ENCODE measurements at places on chromosomes 12 and 14. TPM values are rescaled to one million over a fixed set of nuclear protein-coding genes. Genes with fewer than 3 reads are reported as not detected.

The ORAI1 gene
- 9.8 TPM for polyA plus RNA-seq

The DPF3 gene
- polyA plus RNA-seq: 1.8 TPM

The KLRB1 gene
- 0.53 TPM for polyA plus RNA-seq

- DNase-seq: no peak
These were observed 6.5 kb downstream of the BHLHE41 start for GRCh38 chr12:26118308-26118707.

DNA sequence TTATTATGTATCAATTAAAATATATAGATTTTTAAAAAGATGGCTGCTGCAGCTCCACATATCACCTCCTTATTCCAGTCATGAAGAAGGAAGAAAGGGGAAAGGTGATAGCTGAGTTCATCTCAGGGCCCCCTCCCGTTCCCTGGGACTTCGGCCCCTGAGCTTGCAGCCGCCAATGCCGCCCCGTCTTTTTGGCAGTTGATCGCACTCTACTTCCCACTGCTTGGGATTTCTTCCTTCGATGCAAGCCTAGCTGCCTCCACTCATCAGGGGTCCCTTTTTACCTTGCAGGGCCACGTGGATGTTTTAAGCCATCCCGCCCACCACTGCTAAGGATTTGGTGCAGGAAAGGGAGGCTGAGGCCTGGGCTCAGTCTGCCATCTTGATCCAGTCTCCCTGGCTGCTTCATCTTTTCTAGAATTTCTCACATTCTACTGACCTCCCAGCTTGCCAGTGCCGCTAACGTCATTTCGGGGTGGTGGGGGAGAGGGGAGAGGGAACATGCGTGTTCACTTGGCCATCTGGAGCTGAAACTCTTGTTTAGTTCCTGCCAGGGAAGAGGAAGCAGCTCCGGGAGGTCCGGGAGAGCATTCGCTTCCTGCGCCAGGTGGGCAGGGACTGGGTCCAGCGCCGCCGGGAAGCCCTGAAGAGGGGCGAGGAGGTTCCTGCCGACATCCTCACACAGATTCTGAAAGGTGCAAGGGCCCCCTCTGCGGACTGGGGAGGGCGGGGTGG is 31.3 kb downstream of the CYP46A1 start:
- DNase-seq: no peak

DNA sequence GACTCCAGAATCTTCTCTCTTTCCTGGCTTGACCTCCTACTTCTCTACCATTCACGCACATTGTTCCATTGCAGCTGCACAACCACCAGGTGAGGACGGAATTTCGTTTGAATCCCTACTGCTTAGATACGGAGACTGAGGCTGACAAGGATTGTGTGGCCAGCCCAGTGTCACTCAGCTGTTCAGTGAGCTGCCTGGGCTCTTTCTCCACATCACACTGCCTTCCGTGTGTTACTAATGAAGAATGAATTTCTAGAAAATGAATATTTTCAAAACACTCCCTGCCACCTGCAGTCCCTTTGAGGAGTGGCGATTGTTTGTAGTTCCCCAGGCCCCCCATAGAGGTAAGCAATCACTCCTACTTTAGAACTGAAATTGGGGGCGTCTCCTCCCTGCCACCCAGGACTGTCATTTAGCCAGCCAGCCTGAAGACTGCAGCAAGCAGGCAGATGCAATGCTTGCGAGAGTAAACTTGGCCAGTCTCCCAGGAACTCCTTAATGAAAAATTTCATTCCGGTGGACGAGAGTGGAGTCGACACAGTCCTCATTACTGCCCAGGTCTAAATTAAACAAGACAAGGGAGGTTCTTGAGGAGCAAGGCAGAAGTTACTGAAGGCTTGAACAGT is 239.7 kb downstream of the SLC41A2 start:
- DNase-seq: no peak

DNA sequence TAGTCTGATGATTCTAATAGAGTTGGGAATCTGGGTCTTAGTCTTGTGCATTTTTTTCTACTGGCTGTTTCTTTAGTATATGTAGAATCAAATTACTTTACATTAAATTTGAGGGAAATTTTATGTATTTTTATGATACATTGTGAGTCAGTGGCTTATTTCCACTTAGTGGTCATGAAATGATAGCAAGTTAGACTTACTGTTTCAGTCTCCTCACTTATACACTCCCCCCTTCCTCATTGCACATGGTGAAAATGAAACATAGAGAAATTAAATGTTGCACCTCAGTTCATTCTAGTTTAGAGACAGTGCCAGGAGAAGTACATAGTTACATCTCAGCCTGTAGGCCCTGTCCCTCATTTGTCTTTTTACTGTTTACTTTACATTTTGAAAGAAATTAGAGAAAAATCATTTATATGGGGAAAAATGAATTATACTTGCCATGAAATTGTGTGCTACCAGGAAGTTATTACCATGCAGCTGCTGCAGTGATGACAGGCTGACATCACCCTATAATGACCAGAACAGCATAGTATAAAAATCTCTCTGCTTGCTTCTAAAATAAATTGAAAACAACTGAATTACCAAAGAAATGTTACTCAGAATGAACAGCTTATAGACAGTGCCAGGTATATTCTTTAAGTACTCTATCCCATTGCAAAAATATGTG is 113.2 kb downstream of the TRMT5 start:
- no peak for DNase-seq

- DNase-seq: no peak
These were observed 47.6 kb downstream of the PTPN21 start for GRCh38 chr14:88507208-88507607.

GRCh38 chr14:53448682-53449081 is 295.6 kb upstream of the DDHD1 start:
- no peak for DNase-seq

DNA sequence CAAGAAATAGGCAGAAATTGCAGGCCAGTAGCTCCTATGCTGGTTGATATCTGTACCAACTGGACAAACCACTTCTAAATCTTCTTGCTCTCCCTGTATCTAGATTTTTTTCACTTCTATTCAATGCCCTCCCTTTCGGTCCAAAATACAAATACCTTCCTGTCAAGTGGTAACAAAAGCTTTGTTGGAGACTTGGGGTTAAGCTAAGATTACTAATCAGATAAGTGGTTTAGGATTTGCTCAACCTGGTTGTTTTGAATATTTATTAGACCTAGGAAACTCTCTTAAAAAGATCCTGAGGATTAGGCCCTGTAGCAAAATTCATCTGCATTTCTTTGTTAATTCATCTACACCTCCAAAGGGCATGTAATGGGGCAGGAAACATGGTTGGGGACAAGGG is 410.1 kb downstream of the NAV3 start:
- DNase-seq: no peak

GRCh38 chr12:66024949-66025348 is 105.6 kb downstream of the LLPH start:
- no peak for DNase-seq

DNA sequence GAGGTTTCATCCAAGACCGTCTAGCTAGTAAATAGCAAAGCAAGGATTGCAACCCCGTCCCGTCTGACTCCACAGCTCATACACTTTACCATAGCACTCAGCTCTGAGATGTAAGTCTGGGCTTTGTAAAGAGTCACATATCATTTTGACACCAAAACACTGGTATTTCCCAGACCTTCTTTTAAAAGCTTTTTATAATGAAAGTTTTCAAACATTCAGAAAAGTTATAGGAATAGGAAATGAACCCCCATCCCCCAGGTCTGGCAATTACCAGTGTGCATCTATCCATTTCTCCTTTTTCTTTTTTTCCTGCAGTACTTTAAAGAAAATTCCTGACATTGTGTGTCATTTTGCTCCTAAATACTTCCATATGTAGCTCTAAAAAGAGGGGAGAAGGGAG is 183.6 kb upstream of the CCND2 start:
- DNase-seq: no peak

DNA sequence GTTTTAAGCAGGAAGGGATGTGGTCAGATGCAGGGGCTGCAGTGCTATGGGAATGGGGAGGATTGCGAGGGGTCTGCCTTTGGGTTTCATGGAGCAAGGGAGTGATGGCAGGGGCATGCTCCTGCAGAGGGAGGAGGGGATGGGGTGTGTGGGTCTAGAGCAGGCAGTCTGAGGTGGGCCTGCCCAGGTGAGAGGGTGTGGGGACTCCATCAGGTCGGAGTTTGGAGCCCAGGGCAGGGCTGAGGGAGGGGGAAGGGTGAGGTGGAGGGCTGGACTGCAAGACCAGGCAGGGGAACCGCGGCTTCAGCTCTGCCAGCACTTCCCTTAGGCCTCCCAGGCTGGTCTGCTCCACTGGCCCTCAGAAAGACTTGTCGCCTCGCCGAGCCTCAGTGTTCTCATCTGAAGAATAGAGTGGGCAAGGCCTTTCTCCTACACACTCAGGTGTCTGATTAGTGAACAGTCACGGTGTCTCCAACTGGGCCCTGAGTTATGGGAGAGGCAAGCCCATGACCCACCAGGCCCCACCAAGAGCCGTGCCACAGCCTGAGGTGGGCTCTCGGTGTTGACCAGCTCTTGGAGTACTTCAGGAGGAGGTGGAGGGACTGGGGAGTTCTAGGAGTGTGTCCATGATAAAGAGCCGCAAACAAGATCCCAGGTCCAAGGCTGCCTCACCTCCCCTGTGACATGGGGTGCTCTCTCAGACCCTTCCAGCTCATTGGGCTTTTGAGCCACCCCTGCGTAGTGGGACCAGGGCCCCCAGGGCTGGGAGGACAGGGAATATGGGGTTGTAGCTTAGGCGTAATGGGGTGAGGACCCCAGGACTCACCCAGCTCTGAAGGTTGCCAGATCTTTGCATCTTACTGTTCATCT is 20.1 kb upstream of the KRT80 start:
- no peak for DNase-seq

All from liver (tissue), 10 donors.